Activated CD8-positive, alpha-beta T cell treated with anti-CD3 and anti-CD28 coated beads, Interleukin-2, amount 10 ng/mL, durations not matched to agents 7 days and 5 days (primary cell): ENCODE measurements at places on chromosomes 2 and 18.

DNA sequence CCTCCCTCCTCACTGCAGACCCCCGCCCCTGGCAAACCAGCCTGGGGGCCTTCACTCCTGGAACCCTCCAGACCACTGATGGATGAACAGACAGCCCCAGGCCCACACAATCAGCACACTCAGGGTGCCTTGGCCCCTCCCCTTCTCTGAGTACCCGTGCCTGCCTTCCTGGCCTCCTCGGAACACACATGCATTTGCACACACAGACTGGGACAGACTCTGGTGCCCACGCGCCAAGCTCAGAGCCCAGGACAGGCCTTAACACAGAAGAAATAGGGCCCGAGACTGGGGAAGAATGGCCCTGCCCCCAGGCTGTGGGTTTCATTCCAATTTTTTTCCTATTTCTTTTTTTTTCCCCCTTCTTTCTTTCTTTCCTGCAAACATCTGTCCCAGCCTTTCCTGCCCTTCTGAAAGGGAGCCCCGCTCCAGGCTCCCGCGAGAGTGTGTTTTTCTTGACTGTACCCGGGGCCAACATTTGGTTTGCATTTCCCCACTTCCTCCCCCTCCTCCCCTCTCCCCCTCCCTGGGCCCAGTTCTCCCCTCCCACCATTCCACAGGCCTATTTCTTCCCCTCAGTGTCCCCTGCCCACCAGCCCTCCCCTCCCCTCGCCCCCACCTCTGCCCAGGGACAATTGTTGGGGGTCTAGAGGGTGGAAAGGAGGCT lies 618 bp upstream of the TNS1 start:
- H3K36me3 ChIP-seq, result no peaks in the 10 kb centered on the region
- H3K27ac ChIP-seq, result no peak overlapping the region
- DNase-seq, result no peak
- no peaks in the 10 kb centered on the region for H3K4me1 ChIP-seq

- H3K36me3 ChIP-seq, result no peaks in the 10 kb centered on the region
- no peak overlapping the region for H3K4me3 ChIP-seq
- no peak overlapping the region for H3K27ac ChIP-seq
- no peaks in the 10 kb centered on the region for H3K4me1 ChIP-seq
Measured at GRCh38 chr2:178082408-178083045, 9.9 kb upstream of the PDE11A start.

GRCh38 chr2:102334486-102334885 lies 21.1 kb upstream of the IL18R1 start:
- peaks cover 39% of the 10 kb centered on the region for H3K4me1 ChIP-seq
- H3K27ac ChIP-seq, result no peak overlapping the region
- H3K36me3 ChIP-seq, result peaks cover 3% of the 10 kb centered on the region
- H3K27me3 ChIP-seq, result peaks cover 4% of the 10 kb centered on the region

DNA sequence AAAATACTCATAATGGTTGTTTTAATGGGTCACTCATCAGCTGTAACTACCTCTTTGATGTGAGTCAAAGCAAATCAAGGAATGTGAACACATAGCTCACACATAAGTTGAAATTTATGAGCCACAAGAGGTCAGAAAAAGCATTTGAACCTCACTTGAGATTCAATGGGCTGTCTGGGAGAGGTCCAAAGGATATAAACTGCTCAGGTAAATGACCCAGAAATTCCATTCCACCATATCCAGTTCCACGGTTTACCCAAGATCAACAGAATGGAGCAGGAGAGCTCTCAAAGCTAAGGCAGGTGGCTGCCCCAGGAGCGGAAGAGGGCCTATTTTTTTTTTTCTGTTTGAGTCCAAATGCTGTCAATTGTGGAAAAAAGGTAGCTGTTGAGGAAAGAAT lies 464.1 kb downstream of the TNS1 start:
- peaks cover 3% of the 10 kb centered on the region for H3K27me3 ChIP-seq
- H3K4me1 ChIP-seq, result no peaks in the 10 kb centered on the region
- no peaks in the 10 kb centered on the region for H3K36me3 ChIP-seq
- H3K27ac ChIP-seq, result no peak overlapping the region
- no peak for DNase-seq

GRCh38 chr2:38723173-38723572 lies 28.0 kb downstream of the SRSF7 start:
- no peak for DNase-seq
- H3K27me3 ChIP-seq, result no peaks in the 10 kb centered on the region
- H3K36me3 ChIP-seq, result peaks cover 31% of the 10 kb centered on the region
- H3K4me1 ChIP-seq, result peaks cover 36% of the 10 kb centered on the region
- peak overlapping the region; percentile 83 for H3K27ac ChIP-seq
- H3K4me3 ChIP-seq, result no peak overlapping the region

DNA sequence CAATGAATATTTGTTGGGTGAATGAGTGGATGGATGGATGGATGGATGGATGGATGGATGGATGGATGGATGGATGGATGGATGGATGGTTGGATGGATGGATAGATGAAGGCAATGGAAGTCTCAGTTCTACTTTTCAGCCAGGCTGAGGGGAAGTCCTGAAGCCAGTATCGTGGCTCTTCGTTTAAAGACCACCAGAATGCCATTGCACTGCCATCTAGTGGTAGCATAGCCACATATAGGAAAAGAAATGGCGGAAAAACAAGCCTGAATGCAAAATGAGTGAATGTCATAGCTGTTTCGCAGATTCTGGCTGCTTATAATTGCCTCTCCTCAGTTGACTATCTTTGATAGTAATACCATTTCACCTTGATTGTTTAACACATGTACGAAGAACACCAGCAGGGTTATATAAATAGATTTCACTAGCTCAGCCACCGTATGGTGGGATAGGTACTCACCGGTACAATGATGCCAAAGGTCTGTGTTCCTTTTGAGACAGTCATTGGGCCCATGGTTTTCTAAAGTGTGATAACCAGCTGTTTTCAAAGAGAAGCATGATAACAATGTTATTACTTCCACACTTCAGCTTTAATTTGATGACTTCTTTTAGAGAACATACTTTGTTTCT lies 62.3 kb upstream of the GREB1L start:
- H3K4me3 ChIP-seq, result no peak overlapping the region
- H3K36me3 ChIP-seq, result no peaks in the 10 kb centered on the region
- peaks cover 7% of the 10 kb centered on the region for H3K4me1 ChIP-seq
- H3K27ac ChIP-seq, result no peak overlapping the region
- no peaks in the 10 kb centered on the region for H3K27me3 ChIP-seq
- DNase-seq, result peak; percentile 67

DNA sequence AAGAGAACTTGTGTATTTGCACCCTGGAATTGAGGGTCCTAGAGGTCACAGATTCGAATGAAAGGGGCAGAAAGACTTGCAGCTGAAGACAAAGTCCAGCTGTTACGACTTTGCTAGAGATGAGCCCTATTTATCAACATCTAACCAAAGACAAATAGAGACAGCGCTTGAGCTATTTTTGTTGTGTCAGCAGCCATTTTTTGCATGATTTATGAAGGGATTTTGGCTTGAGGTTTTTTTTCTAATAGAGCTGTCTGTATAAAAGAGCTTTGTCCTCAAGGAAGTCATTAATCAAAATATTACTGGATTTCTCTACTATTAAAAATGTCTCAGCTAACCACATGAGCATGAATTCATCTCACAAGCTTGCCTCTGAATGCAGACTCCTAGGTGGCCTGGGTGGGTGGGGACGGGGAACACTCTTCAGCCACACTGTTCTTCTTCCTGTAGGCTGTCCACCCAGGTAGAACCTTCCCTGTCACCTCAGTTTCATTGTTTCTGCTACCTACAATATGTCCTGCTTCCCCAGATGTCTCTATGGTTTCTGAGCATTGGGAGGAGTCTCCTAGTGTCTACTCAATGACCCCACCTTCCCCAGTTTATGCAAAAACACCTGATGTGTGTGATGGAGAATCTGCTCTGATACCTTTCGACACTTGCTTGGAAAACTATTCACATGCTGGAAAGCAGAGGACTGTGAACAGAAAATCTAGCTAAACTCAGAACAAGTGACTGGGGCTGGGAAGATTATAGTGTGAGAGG lies 7.2 kb upstream of the CD226 start:
- peaks cover 9% of the 10 kb centered on the region for H3K36me3 ChIP-seq
- H3K27ac ChIP-seq, result peak overlapping the region; percentile 83

- no peak for DNase-seq
- H3K4me1 ChIP-seq, result no peaks in the 10 kb centered on the region
- H3K27me3 ChIP-seq, result no peaks in the 10 kb centered on the region
- H3K36me3 ChIP-seq, result no peaks in the 10 kb centered on the region
- no peak overlapping the region for H3K4me3 ChIP-seq
- H3K27ac ChIP-seq, result no peak overlapping the region
Measured at GRCh38 chr2:99101697-99102096, 39.8 kb upstream of the C2orf15 start.

DNA sequence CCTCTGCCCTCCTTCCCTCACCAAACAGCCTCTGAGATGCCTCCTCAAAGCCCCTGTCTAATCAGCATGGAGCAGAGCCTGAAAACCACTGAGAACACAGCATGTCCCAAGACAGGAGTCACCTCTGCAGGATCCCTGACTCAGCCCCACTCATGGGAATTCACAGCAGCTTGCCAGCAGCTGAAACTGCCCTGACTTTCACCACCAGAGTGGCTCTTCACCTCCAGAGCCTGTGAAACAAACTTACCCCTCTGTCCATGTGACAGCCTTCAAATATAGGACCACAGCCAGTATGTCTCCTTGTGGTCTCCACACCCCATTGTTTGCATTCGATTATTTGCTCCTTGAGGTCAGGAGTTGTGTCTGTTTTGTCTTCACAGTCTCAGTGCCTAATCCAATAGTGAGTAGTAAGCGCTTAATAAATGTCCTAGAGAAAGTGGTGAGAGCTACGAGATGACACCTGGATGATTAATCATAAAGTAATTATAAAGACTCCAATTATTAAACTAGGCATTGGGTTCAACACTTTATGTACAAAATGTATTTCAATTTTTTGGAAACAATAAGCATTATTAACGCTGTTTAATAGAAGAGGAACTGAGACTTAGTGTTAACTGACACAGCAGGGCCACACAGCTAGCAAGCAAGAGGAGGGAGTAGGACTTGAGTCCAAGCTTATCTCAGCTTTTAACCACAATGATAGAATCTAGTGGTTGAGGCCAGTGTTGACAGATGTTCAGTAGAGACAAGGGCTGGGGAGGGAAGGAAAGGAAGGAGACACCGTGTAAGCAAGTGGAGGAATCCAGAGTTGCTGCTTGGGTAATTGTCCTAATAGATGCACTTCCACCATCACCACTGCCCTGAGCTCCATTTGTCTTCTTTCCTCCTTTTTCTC lies 358.7 kb upstream of the TNP1 start:
- peaks cover 3% of the 10 kb centered on the region for H3K27me3 ChIP-seq
- no peak overlapping the region for H3K4me3 ChIP-seq
- peaks cover 8% of the 10 kb centered on the region for H3K36me3 ChIP-seq
- H3K4me1 ChIP-seq, result peaks cover 43% of the 10 kb centered on the region
- peak overlapping the region; percentile 20 for H3K27ac ChIP-seq

DNA sequence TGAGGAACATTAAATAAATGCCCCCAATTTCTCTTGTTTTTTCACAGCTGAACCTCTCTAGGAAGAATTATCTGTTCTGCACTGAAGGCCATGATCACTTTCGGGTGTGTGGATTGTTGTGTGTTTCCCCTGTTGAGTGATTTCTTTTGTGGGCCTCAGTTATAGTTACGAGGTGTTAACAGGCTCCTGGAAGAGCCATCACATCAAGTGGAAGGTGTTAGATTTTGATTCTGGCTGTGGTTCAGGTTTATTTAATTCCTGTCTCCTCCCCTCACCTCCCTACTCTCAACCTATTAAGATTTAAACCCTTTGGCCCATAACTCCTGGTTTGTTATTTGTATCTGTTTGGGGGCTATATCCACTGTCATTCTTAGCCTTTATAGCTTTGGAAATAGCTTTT lies 182.8 kb downstream of the AGPS start:
- no peaks in the 10 kb centered on the region for H3K4me1 ChIP-seq
- peaks cover 7% of the 10 kb centered on the region for H3K27me3 ChIP-seq
- no peaks in the 10 kb centered on the region for H3K36me3 ChIP-seq
- H3K4me3 ChIP-seq, result no peak overlapping the region
- H3K27ac ChIP-seq, result no peak overlapping the region

GRCh38 chr2:135208016-135208415 lies 155.9 kb downstream of the RAB3GAP1 start:
- H3K36me3 ChIP-seq, result no peaks in the 10 kb centered on the region
- DNase-seq, result no peak
- H3K4me1 ChIP-seq, result no peaks in the 10 kb centered on the region

DNA sequence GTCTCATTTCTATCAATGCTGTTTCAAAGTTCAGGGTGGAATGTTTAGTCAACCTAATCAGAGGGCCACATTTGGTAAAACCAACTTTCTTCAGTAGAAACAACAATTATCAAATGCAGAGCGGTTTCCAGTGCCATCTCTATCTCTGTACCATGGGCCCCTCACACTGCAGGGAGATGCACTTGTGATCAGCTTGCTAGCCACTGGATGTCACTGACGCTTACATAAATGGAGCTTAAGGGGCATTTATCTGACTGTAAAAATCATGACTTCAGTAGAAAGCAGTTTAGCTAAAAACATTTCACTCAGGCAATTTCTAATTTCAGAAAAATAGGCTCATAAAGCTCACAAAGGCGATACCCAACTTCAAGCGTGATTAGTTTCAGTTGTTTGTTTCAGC lies 678.0 kb downstream of the ZEB2 start:
- H3K36me3 ChIP-seq, result no peaks in the 10 kb centered on the region
- peaks cover 6% of the 10 kb centered on the region for H3K27me3 ChIP-seq
- no peak overlapping the region for H3K4me3 ChIP-seq
- no peaks in the 10 kb centered on the region for H3K4me1 ChIP-seq
- DNase-seq, result no peak

DNA sequence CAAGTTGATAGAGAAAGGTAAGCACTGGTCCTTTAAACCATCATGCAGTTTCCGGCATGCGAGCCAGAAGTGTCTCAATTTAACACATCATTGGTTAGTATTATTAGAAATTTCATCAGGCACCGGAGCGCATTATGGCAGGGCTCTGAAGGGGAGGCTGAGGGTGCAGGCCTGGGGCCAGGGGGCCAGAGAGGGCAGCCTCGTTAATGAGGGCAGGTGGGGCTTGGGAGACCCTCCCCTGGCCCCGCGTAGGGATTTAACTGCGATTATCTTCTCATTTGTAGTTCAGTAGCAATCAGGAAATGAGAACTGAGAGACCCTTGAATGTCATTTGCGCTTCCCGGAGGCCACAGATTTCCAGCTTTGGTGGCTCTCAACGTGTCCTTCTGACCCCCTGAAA lies 246.4 kb downstream of the KLHL29 start:
- no peaks in the 10 kb centered on the region for H3K4me1 ChIP-seq
- no peak for DNase-seq
- H3K36me3 ChIP-seq, result no peaks in the 10 kb centered on the region
- no peaks in the 10 kb centered on the region for H3K27me3 ChIP-seq
- H3K27ac ChIP-seq, result no peak overlapping the region

DNA sequence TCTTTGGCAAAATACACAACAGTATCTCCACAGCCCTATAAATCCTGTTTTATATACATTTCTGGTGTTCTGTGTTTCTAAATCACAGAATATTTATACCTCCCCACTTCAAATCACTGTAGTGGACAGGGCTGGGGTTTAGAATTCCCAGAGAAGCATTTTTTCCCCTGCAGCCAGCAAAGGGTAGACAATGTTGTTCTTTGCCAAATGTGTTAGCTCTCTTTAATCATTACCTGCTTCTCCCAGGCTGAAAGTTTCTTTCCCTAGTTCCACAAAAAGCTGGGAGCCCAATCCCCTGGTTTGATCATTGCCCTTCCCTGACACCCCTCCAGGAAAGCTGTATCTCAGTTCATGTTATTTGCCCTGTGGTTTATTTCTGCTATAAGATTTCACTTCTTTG lies 520.0 kb upstream of the SPHKAP start:
- DNase-seq, result no peak
- no peak overlapping the region for H3K27ac ChIP-seq
